ENCODE measurements at places on chromosomes 16 and 17. TPM values are rescaled to one million over a fixed set of nuclear protein-coding genes. Genes with fewer than 3 reads are reported as not detected.

Gene TBC1D3G
- total RNA-seq, result not detected

Gene RASL10B
- 1.4 TPM for total RNA-seq

Gene IKZF3
- total RNA-seq, result not detected

Gene ITGAL
- total RNA-seq, result not detected

Gene RNF43
- total RNA-seq, result not detected

Gene FBXO39
- not detected for total RNA-seq

Gene ADAP2
- 0.54 TPM for total RNA-seq

Gene CLEC18B
- 0.90 TPM for total RNA-seq

Gene SLC13A2
- total RNA-seq, result not detected

Gene TRPV3
- total RNA-seq, result 9.2 TPM

Gene NME2
- total RNA-seq, result 803 TPM

Gene BEAN1
- 5.6 TPM for total RNA-seq

Gene RPRML
- not detected for total RNA-seq

Gene CHST6
- total RNA-seq, result 0.97 TPM

Gene NUTF2
- total RNA-seq, result 177 TPM

Gene GPR179
- not detected for total RNA-seq

Gene WFDC1
- total RNA-seq, result 2.7 TPM

Gene KRT39
- not detected for total RNA-seq

Gene FOXN1
- total RNA-seq, result not detected

Gene KRT28
- total RNA-seq, result not detected

Gene MT1A
- 6.9 TPM for total RNA-seq

Gene NECAB2
- not detected for total RNA-seq

Gene EPN3
- total RNA-seq, result not detected

Gene CACNG5
- total RNA-seq, result not detected

Gene HOXB1
- not detected for total RNA-seq

Gene TSC2
- 47.3 TPM for total RNA-seq

Gene CA7
- total RNA-seq, result not detected

Gene STAC2
- 0.18 TPM for total RNA-seq

Gene PRSS8
- not detected for total RNA-seq

Gene CDH5
- 30.6 TPM for total RNA-seq

Gene ULK2
- 7.1 TPM for total RNA-seq

Gene ARL5C
- total RNA-seq, result not detected

Gene TSPAN10
- total RNA-seq, result 0.49 TPM

Gene ZP2
- not detected for total RNA-seq

Gene ANKRD40CL
- not detected for total RNA-seq

Gene CYB561
- 30.5 TPM for total RNA-seq

Gene NOMO2
- total RNA-seq, result 95.0 TPM
